ENCODE measurements at places on chromosomes 1 and 21.

- no peak for DNase-seq
Observed at GRCh38 chr1:164930833-164931232, 371.8 kb downstream of the PBX1 start.

- DNase-seq = no peak
Observed at GRCh38 chr1:15916417-15916816, 59.5 kb downstream of the ZBTB17 start.

DNA sequence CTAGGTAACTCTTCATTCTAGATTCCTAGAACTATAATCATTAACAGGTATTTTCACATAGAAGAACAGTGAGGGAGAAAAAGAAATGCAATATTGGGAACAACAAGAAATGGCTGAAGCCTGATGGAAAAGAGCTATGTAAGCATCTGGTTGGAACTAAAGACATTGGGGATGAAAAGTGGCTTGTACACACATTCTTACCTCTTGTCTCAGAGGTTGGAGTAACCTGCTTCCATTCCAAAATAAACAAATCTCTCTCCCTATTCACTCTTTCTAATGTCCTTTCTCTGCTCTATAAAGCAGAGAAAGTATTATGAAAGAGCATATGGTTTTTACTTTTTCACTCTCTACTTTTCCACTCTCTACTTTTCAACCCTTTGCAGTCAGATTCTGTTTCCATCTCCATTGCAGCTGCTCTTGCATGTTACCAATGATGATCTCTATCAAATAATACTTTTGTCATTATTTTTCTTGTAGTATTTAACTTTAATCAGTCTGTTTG is 37.5 kb downstream of the CMPK1 start:
- no peak for DNase-seq

GRCh38 chr1:154729031-154729442 is 121.1 kb upstream of the ADAR start:
- DNase-seq = no peak

DNA sequence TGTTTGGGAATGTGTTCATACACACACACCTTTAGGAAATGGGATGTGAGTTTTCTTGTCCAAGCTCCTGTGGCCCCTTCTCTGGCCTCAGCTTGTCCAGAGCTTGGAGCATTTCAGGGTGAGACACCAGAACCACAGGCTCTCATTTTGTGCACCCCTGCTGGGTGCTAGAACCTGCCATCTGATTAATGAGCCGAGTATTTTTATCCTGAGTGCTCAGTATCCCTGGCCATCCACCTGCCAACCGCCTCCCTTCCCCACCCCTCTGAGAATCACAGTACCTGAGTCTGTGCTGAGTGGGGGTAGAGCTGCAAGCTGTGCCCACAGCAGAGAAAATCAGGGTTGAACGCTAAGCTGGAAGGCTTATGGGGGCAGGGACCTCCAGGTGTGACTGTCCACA is 1.4 kb downstream of the CASQ1 start:
- no peak for DNase-seq

DNA sequence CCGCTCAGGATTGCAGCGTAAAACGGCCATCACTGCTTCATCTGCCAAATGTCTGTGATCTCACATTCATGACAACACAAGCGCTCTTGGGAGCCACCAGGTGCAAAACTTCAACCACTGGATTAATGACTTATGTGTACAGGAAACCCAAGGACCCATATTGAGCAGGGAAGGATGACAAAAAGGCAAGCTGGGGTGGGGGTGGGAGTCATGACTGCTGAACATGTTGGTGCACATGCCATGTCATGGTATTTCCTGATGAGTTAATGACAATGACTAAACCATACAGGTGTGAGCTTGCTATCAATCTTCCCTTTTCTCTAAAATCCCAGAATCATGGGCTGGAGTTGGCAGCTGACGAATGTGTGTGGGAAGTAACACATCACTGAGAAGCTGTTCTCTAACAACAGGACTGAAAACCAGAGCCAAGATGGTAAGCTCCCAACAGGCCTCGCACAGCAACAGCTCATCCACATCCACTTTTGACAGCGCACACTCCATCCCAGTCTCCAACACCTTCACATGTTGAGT is 3.1 kb upstream of the SH2D5 start:
- DNase-seq = no peak

GRCh38 chr1:96488777-96489176 is 232.8 kb upstream of the PTBP2 start:
- DNase-seq = no peak

DNA sequence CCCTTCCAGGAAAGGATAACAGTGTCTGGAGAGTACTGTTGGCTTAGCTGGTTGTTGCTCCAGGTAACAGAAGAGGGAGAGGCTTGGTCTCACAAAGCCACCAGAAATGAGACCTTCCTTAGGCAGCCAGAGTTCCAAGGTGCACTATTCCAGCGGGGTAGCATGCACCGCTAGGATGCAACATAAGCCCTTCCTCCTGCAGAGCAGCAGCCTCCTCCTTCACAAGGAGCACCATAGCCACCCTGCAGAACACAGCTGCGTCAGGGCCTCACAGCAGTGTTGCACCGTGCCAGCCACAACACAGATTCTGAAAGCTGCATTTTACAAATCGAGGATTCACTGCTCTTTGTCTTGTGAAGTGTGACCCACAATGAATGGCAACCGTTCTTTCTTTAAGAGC is 142.0 kb downstream of the CLIC6 start:
- no peak for DNase-seq

DNA sequence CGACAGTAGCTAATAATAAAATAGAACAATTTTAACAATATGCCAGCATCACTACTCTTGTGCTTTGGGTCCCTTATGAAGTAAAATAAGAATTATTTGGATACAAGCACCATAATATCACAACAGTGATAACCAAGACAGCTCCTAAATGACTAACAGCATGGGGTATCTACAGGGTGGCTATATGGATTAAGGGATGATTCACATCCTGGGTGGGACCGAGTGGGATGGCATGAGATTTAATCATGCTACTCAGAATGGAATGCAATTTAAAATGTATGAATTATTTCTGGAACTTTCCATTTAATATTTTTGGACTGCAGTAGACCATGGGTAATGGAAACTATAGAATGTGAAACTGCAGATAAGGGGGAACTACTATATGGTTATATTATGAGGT is 28.1 kb upstream of the B3GALNT2 start:
- DNase-seq = no peak

DNA sequence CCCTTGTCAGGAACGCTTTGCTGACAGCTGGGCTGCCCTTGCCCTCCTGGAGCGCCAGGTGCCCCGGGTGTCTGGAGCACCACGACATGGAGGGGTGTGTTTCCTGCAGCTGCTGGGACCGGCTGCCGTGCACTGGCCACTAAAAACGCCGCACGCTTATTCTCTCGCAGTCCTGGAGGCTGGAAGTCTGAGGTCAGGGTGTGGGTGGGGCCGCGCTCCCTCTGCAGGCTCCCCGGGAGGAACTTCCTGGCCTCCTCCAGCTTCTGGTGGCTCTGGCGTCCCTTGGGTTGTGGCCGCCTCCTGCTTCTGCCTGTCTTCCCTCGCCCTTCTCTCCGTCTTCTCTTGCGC is 28.0 kb upstream of the PLCH2 start:
- DNase-seq = no peak

DNA sequence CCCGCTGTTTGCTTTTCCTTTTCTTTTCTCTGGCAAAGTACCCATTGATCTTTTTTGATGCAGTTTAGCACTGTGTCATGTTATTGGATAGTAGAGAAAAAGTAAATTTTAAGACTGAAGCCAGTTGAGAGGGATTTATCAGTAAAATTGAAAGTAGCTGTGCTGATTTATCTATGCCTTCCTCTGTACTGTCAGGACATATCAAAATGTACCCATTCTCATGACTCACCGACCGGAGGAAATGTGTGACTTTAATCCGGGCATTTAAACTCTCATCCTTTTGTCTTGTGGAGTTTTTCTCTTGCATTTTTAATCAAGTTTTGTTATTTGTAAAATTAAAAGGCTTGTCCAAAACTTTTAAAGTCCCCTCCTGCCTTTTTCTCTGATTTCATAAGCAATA is 276.6 kb upstream of the FMN2 start:
- no peak for DNase-seq

GRCh38 chr1:154608397-154609270 is 648 bp upstream of the ADAR start:
- DNase-seq = peak; percentile 72

GRCh38 chr21:37398697-37399096 is 32.1 kb downstream of the DYRK1A start:
- no peak for DNase-seq

- peak; percentile 72 for DNase-seq
Observed at GRCh38 chr1:30379684-30380624, 343.4 kb downstream of the MATN1 start.

DNA sequence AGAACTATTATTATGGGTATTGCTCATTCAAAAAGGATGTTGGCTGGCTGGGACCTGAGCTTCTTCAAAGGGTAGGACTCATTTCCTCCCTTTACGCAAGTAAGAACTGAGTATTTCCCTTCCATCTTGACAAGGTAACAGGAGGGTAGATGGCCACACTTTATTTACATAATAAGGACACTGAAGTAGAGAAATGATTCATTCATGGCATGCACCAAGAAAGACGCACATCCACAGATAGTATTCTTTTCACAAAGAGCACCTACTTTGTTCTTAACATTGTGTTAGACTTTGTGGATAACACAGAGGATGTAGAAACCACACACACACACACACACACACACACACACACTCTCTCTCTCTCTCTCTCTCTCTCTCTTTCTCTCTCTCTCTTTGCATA is 82.9 kb downstream of the FAM78B start:
- DNase-seq = no peak

DNA sequence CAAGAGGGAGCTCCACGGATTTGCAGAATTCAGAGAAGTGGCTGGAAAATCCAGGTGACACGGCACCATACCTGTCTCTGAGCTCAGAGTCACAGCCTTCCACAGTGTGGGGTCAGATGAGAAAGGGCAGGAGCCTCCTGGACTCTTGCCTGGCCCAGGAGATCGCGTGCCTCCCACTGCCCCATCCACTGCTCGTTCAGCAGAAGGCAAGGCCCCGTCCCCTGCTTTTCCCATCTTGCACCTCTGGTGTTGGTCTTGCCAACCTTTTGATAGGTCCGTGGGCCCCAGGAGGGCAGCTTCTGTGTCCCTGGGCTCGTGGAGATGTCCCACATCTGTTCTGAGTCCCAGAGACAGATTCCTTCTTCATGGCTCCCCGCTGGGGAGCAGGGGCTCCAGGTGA is 83.7 kb upstream of the VAMP3 start:
- DNase-seq = no peak

GRCh38 chr1:82392946-82393345 is 592.2 kb downstream of the ADGRL2 start:
- DNase-seq = no peak

DNA sequence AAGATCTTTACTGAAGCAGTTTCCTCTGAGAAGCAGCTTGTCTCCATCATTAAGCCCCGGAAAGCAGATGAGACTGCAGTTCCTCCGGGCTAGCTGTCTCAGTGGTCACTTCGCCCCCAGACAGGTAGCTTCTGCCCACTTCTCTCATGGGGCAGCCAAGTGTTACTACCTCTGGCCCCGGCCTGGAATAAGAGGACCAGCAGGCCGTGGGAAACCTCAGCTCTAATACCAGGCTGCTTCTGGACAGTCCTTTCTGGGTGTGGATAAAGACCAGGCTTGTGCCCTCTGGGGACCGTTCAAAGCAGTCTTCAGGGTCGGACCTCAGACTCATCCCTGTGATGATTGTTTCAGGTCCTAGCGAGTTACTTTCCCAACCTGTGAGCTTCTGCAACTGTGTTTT is 54.8 kb downstream of the RUNX3 start:
- DNase-seq = no peak

GRCh38 chr1:91731815-91732214 is 154.1 kb downstream of the TGFBR3 start:
- DNase-seq = no peak

DNA sequence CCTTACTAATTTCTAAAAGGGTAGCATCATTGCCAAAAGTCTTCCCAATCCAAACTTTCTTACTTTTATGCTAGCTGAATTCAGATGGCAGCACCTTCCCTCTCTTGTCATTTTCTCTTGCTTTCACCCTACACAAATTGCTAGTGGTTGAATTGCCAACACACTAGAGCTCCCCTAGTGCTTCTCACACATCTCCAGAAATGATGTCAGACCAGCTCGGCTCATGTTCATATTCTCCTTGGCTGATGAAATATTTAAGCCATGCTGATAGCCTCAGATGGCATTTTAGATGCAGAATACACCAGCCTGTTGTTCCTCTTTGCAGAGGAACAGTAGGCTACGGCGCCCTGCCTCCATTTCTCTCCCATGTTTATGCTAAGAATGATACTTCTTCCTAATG is 256.9 kb downstream of the PTBP2 start:
- DNase-seq = no peak

GRCh38 chr1:37722181-37723071 is 30.1 kb downstream of the CDCA8 start:
- DNase-seq = no peak

- peak; percentile 15 for DNase-seq
Observed at GRCh38 chr21:40120940-40121575, 253.8 kb downstream of the PCP4 start.

DNA sequence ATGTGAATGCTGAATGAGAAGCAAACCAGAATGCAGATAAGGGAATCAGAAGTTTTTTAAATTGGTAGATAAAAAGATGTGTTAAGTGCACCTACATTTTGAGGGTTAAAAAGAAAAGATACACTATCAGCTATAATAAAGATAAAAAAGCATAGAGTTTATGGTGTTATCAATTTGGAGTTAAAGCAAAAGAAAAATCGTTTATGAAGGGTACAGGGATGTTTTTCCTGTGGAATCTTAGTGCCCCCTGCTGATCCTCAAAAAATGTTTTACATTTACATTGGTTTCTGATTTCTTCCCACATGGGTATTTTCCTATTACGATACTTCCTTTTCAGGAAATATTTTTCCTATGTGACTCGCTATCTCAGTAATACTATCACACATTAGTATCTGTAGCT is 293.5 kb downstream of the MRPL39 start:
- no peak for DNase-seq

DNA sequence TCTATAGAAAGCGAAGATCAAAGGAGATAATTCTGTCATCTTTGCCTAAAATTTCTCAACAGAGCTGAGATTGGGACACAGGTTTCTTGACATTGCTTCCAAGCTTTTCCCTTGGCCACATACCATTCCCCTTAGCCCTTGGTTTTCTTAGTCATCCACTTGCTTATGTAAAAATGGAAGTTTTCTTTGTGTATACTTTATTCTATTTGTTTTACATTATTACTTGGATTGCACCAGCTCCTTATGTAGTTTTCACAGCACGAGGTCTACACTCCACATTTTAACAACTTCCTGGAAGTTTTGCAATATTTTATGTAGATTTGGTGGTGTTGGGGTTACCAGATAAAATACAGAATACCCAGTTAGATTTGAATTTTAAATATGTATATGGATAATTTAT is 129.8 kb downstream of the PLA2G4A start:
- DNase-seq = no peak
